IPS DF 19.7 (cell line): ENCODE measurements at places on chromosomes 2 and 18.

- DNase-seq, result no peak
These were observed 2.5 kb upstream of the MAT2A start for GRCh38 chr2:85536479-85536878.

GRCh38 chr2:42895791-42896135 is 103.4 kb upstream of the HAAO start:
- DNase-seq, result no peak

GRCh38 chr2:219010162-219010756 is 17.0 kb upstream of the CRYBA2 start:
- no peak for DNase-seq

DNA sequence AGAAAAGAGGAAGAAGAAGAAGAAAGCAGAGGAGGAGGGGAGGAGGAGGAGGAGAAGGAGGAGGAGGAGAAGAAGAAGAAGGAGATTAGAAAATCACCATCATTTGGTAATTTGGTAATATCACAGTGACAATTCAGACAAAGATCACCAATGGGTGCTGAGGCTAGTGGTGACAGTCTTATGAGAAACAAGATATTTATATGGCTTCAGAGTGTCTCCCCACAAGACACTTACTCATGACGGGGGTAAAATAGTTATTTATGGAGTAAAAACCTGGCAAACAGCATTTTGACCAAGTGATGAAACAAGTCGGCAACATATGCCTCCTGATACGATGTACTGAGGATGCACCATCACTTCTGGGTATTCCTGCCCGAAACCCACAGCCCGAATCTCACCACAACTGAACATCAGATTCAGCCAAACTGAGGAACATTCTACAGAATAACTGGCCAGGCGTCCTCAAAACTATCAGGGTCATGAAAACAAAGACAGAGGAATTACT is 4.9 kb downstream of the ASPRV1 start:
- no peak for DNase-seq

- DNase-seq, result no peak
These were observed 40.9 kb downstream of the PDK1 start for GRCh38 chr2:172596776-172597175.

DNA sequence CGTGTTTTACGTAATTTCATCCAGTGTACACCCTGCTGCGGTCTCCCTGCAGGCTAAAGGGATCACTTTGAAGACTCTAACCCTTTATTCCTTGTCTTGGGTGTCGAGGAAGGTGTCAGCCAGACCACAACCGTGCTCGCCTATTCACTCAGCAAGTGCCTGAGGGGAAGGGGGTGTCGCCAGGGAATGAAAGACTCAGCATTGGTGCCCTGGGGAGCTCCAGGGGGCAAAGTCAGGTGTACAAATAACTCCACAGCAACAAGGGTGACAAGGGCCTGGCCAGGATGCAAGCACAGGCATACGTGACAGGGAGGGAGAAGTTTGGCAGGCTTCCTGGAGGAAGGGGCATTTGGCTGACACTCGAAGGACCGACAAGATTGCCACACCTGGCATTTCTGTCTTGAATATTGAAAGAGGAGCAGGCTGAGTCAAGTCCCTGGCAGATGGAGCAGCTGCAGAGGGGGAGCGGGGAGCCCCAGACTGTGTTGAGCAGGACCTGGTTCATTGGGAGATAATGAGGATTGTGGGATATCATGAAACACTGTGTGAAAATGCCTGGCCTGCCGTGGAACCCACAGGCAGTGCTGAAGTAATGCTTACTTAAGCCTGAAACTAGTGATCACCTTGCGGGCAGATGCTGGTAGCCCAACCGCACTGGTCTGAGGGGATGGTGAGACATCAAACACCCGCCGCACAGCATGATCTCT is 93.9 kb downstream of the RHOB start:
- DNase-seq, result no peak

DNA sequence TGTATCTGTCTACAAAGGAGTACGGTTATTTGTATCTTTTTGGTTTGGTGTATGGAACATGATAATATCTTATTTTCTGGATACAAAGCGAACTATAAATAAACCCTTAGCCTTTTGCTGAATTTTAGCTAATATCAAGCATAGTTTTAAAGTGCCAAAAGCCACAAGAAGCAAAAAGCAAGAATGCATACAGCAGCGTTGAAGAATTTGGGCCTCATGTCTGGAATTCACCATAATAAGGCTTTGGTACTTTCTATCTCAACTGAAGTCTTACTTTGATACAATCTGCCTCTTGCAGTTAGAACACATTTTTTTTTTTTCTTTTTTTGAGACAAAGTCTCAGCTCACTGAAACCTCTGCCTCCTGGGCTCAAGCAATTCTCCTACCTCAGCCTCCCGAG is 151.5 kb downstream of the ERBB4 start:
- no peak for DNase-seq

DNA sequence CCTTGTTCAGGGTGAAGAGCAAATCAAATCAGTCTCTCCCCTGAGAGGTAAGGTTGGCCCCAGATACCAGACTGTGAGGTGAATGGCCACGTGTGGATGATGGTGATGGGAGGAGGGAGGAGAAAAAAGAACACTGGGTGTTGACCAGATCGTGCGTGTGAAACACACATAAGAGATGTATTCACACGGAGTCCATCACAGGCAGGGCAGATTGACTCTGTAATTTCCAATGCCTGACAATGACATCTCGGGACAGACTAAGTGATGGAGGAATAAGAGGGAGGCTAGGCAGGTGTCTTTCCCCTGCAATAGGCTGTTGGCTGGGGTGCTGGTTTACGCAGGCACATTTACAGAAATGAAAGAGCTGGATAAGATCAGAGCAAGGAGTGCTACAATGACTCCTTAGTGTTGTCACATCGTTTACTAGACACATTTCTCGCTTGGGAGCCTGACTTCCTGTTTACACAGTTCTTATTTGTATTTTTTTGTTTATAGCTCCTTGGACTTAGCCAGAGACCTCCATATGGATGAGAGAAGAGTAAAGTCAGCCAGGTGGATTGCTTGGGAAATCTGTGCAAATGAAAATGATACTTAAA is 43.1 kb downstream of the CPO start:
- no peak for DNase-seq

GRCh38 chr2:86039963-86040655 is 65.6 kb downstream of the POLR1A start:
- no peak for DNase-seq

- DNase-seq, result no peak
These were observed 136.7 kb downstream of the SH3BP4 start for GRCh38 chr2:235088496-235088921.

DNA sequence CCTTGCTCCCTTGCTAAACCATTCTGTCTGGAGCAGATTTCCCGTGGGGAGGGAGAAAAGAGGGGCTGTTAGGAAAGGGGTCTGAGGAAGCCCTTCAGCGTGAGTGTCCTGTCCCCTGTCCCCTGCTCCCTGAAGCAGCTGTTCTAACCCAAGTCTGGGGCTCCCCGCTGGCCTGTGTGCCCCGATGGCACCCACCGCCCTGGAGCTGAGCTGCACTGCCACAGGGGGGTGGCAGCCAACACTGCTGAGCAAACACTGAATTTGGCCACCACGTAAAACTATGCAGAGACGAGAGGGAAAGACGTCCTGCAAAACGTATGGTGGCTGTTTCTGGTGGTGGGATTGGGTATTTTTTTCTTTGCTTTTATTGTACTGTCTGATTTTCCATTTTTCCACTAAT is 17.9 kb downstream of the KCNG2 start:
- no peak for DNase-seq

DNA sequence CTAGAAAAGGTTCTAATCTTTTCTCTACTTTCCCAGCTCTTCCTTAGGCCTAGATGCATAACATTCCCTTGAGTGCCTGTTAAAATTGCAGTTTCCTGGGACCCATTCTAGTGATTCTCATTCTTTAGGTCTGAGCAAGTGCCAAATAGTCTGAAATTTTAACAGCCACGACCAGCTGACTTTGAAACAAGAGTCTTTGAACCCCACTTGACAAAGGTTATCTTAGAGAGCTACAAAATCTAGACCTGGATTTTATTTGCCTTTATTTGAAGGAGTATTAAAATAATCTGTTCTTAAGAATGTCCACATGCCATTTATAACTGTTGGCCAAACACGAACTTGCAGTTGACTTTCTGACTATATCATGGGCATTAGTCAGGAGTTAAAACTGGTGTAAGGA is 110.2 kb upstream of the LHCGR start:
- DNase-seq, result no peak

DNA sequence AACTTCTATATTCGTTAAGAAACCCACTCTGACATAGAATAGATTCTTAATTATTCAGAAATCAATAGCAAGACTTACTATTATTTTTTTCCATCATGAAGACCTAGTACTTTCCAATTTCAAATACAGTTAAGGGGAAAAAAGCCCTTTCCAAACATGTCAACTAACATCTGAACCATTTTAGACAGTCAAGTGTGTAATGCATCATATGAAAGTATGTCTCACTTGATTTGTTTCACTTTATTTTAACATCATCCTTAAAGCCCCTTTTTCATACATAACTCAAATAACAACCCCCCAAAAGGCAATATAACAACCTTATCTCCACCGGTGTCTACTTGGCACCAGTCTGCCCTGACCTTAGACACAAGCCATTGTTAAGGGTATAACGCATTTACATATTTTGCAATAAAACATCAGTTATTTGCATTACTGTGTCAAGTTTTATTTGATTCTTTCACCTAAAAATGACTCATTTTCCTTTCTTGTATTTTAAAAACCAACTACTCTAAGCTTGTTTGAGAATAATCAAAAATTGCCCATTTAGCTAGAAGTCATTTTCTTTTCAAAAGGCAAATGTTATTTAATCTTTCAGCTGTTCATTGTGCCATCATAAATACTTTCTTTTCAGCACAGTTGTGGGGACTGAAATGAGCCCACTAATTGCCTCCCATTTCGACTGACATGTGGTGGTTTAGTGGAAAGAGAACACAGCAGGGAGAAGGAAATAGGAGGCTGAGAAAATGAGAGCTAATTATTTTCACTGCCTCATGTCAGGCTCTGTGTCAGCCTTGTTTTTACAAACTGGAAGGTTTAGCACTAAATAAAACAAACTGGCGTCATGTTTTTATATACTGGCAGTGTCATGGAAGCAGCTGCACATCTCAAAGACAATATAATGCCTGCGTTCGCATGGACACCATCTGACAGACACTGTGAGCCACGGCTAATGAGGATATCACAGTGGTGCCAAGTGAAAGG is 104.7 kb upstream of the CDCA7 start:
- no peak for DNase-seq
